ENCODE measurements at places on chromosomes 2 and 18.

GRCh38 chr2:179247318-179248023, 17.2 kb downstream of the SESTD1 start:
- H3K4me1 ChIP-seq = no peaks in the 10 kb centered on the region
- H3K4me3 ChIP-seq = no peak overlapping the region
- no peak for DNase-seq
- no peaks in the 10 kb centered on the region for H3K27me3 ChIP-seq

DNA sequence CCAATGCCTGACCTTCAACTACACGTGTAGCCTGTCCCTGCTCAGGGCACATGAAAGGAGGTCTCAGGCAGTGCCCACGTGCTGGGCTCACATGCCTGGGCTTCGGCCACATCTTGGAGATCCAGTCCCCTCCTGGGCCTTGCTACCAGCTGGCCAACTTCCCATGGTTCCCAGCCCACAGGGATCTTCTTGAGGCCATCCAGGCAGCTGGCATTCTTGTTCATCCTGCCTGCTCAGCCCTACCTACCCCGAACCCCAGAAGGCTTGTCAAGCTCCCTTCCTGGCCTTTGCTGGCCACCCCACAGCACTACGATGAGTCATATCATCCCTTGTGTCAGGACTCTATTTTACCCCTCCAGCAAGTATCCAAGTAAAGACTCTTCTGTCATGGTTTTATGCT, 97.1 kb downstream of the ZBTB7C start:
- no peak overlapping the region for H3K4me3 ChIP-seq
- DNase-seq = no peak
- no peaks in the 10 kb centered on the region for H3K36me3 ChIP-seq
- no peaks in the 10 kb centered on the region for H3K27me3 ChIP-seq
- H3K27ac ChIP-seq = no peak overlapping the region
- no peaks in the 10 kb centered on the region for H3K4me1 ChIP-seq

DNA sequence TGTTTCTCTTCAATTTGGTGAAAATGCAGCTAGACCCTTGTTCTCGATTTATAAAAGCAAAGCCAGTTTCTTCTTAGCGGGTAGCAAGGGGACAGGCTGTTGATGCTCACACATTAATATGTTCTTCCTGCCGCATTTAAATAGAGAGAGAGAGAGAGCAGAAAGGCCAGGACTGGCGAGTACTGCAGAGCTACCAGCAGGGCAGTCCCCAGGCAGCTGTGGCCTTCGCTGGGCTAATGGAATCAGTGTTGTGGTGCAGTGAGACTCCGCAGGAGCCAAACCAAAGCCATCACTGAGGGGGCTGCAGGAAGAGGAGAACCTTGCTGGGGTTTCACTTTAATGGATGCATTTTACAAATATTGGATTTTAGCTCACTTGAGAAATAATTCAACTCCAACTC, 223.6 kb downstream of the ACTR3 start:
- H3K27me3 ChIP-seq = no peaks in the 10 kb centered on the region
- no peak overlapping the region for H3K27ac ChIP-seq
- no peaks in the 10 kb centered on the region for H3K36me3 ChIP-seq
- no peak for DNase-seq

GRCh38 chr18:73979742-73980141, 167.9 kb downstream of the FBXO15 start:
- H3K4me1 ChIP-seq = no peaks in the 10 kb centered on the region
- no peak overlapping the region for H3K4me3 ChIP-seq
- H3K36me3 ChIP-seq = no peaks in the 10 kb centered on the region
- H3K27ac ChIP-seq = no peak overlapping the region
- H3K27me3 ChIP-seq = no peaks in the 10 kb centered on the region
- no peak for DNase-seq
